ENCODE measurements at places on chromosomes 6 and 20.

- DNase-seq = no peak
- no peaks in the 10 kb centered on the region for H3K4me1 ChIP-seq
- no peak overlapping the region for H3K27ac ChIP-seq
- H3K27me3 ChIP-seq = no peaks in the 10 kb centered on the region
- no peak overlapping the region for H3K4me3 ChIP-seq
Measured at GRCh38 chr6:57263739-57264138, 41.6 kb upstream of the RAB23 start.

- H3K4me1 ChIP-seq = no peaks in the 10 kb centered on the region
- DNase-seq = peak; percentile 67
- no peak overlapping the region for H3K4me3 ChIP-seq
- H3K36me3 ChIP-seq = no peaks in the 10 kb centered on the region
Measured at GRCh38 chr6:33812669-33813068, 8.9 kb upstream of the MLN start.

GRCh38 chr20:31979713-31980426 is 11.9 kb downstream of the XKR7 start:
- no peaks in the 10 kb centered on the region for H3K4me1 ChIP-seq
- no peak overlapping the region for H3K27ac ChIP-seq
- no peaks in the 10 kb centered on the region for H3K36me3 ChIP-seq

- H3K27me3 ChIP-seq = no peaks in the 10 kb centered on the region
- H3K4me1 ChIP-seq = peaks cover 8% of the 10 kb centered on the region
- H3K4me3 ChIP-seq = no peak overlapping the region
- no peaks in the 10 kb centered on the region for H3K36me3 ChIP-seq
- DNase-seq = no peak
Measured at GRCh38 chr6:33758815-33759216, 12.1 kb upstream of the IP6K3 start.

- H3K4me1 ChIP-seq = no peaks in the 10 kb centered on the region
- H3K36me3 ChIP-seq = no peaks in the 10 kb centered on the region
- H3K4me3 ChIP-seq = no peak overlapping the region
- no peak for DNase-seq
- no peaks in the 10 kb centered on the region for H3K27me3 ChIP-seq
Measured at GRCh38 chr20:23298926-23299672, 51.5 kb upstream of the NXT1 start.

GRCh38 chr6:149084808-149085556 is 232.5 kb upstream of the TAB2 start:
- no peak overlapping the region for H3K4me3 ChIP-seq
- H3K36me3 ChIP-seq = no peaks in the 10 kb centered on the region
- no peak for DNase-seq

DNA sequence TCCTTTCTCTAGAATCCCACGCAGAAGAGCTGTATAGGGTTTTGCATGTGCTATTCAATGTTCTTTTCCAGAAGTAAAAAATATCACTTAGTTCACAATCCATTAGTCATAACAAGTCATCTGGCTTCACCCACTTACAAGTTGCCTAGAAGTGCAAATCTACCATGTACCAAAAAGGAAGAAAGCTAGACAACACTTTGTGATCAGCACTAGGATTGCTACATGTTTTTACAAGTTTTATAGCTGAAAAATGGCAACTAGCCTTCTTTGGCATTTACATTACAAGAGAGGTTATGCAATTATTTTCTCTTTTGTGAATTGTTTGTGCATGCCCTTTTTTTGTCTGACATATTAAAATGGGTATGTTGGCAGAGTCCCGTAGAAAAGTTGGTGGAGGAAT is 85.6 kb upstream of the PTPRK start:
- H3K4me3 ChIP-seq = no peak overlapping the region
- no peaks in the 10 kb centered on the region for H3K27me3 ChIP-seq
- DNase-seq = no peak

DNA sequence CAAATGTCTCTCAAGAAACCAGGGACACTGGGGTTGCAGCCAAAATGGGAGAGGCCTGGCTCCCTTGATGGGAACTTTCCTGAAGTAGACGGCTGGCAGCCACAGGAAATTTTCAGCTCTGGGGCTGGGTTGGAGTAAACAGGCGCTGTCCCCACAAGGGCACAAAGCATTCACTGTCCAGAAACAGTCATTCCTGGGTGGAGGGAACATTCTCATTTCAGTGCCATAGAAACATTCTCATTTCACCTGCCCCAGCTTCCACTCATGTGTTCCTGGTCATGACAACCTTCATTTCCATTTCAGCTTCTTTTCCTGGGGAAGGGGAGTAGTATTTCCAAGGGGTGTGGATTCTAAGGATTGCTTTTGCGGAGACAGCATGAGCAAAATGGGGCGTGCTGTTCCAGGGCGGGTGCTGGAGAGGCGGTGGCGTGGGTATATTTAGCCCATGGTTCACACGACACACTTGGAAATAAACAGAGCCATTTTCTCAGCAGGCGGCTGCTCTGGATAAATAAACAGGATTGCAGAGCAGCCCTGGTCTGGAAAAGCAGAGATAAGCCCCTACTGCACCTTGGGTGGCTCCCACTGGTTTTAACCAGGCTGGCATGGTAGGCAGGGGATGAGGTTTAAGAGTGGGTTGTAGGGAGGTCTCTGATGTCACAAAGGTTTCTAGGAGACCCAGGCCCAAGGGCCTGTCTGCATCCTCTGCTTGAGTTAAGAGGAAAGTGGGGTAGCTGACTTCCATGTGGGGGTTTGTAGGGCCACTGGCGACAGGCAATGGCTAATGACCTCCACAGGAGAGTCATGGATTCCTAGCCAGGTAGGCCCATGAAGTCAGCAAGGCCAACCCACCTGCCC is 32.9 kb downstream of the COX4I2 start:
- H3K4me1 ChIP-seq = peaks cover 46% of the 10 kb centered on the region
- H3K36me3 ChIP-seq = no peaks in the 10 kb centered on the region
- no peak overlapping the region for H3K4me3 ChIP-seq
- peak overlapping the region; percentile 8 for H3K27ac ChIP-seq
- DNase-seq = peak; percentile 74

- H3K27ac ChIP-seq = no peak overlapping the region
- H3K27me3 ChIP-seq = no peaks in the 10 kb centered on the region
- DNase-seq = no peak
Measured at GRCh38 chr20:57322476-57322875, 7.1 kb upstream of the SPO11 start.

DNA sequence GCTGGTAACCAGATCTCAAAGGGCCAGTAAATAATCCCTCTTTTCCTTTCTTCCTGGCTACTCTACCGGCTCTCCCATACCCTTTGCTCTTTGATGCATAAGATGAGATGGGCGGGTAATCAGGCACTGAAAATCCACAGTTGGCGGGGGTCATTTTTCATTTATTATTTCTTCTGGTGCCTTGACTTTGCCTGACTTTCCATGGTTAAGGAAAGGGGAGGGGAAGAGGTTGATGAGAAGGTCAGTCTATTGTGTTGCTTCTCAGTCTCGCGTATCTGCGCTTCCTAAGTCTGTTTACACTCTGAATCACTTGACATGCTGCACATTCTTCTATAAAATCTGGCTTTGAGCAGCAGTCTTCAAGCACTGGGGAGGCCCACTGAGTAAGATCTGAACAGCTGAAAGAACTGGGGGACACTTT is 121.1 kb upstream of the HDGFL1 start:
- no peak overlapping the region for H3K27ac ChIP-seq
- no peak for DNase-seq
- H3K27me3 ChIP-seq = no peaks in the 10 kb centered on the region
- H3K4me3 ChIP-seq = no peak overlapping the region
- H3K4me1 ChIP-seq = no peaks in the 10 kb centered on the region
- H3K36me3 ChIP-seq = no peaks in the 10 kb centered on the region

DNA sequence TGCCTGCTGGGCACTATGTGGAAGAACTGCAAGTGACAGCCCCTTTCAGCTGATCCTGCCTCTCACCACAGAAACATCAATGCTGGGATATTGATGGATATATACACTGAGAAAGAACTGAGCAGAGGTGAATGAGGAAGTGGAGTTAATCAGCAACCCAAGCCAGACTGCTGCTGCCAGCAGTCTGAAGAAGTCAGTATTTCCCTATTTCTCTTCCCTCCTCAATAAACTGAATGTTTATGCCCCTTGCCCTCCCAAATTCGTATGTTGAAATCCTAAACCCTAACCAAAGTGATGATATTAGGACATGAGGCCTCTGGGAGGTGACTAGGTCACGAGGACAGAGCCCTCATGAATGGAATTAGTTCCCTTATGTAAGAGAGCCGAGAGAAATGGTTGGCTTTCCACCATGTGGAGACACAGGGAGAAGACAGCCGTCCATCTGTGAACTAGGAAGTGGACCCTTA is 76.3 kb downstream of the CDK19 start:
- H3K4me3 ChIP-seq = no peak overlapping the region
- DNase-seq = no peak
- peaks cover 7% of the 10 kb centered on the region for H3K4me1 ChIP-seq
- H3K27me3 ChIP-seq = no peaks in the 10 kb centered on the region
- H3K27ac ChIP-seq = peak overlapping the region; percentile 68
- H3K36me3 ChIP-seq = no peaks in the 10 kb centered on the region

GRCh38 chr20:61767761-61768494 is 297.8 kb downstream of the TAF4 start:
- H3K4me3 ChIP-seq = no peak overlapping the region
- H3K4me1 ChIP-seq = no peaks in the 10 kb centered on the region
- no peak overlapping the region for H3K27ac ChIP-seq
- H3K27me3 ChIP-seq = no peaks in the 10 kb centered on the region
- H3K36me3 ChIP-seq = no peaks in the 10 kb centered on the region

DNA sequence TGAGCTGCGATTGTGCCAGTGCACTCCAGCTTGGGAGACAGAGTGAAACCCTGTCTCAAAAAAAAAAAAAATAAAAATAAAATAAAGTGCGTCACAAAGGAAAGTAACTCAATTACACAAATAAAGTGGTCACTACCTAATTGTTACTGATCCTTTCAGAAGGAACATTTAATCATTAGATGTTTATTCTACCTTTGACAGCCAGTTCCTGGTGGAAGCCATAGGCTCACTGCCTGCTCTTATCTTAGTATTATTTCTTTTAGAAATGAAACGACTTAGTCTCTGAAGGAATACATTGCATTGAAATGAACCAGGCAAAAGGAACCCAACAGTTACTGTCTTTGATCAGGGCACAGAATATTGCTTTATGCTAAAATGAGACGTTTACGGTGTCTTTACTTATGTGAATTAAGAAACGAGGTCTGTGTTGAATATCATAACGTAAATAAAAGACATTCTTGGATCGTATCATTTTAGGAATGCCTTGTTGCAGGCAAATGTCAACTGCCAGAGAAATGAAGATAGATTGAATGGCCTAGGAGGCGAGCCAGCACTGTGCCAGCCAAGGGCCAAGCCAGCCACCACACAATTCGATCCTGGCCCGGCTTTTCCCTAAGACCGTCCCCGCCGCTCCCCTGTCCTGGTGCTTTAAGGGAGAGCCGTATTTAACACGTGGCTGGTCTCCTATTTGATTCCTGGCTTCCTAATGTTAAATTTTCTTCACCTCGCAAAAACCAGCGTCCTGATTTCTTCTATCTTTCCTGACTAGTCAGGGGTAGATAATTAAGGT is 136.7 kb upstream of the GMDS start:
- no peak overlapping the region for H3K4me3 ChIP-seq
- peaks cover 3% of the 10 kb centered on the region for H3K36me3 ChIP-seq
- no peak overlapping the region for H3K27ac ChIP-seq
